ENCODE measurements at places on chromosomes 7 and 10.
A peak's percentile ranks its signal among the peaks of the same experiment; 100 is the strongest.

GRCh38 chr10:72088889-72089575 lies 681 bp upstream of the SPOCK2 start:
- DNase-seq = no peak

- DNase-seq = no peak
These were observed 277.6 kb upstream of the SORCS1 start for GRCh38 chr10:107442035-107442505.

DNA sequence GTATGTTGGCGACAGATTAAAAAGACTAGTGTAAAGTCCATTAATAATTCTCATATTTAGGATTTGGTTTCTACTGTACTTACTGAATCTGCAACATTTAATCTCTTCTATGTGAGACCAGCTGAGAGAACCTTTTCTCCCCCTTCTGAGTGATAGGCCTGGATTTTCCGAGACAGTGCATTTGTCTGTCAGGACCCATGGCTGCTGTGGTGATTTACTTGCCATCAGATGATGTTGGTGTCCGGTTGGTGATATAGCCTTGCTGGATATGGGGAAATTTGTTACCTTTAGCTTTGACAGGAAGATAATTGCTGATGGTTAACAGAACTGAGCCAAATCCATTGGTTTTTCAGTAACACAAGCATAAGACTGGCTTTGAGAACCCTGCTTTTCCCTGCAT lies 517.2 kb downstream of the LRMDA start:
- DNase-seq = no peak

DNA sequence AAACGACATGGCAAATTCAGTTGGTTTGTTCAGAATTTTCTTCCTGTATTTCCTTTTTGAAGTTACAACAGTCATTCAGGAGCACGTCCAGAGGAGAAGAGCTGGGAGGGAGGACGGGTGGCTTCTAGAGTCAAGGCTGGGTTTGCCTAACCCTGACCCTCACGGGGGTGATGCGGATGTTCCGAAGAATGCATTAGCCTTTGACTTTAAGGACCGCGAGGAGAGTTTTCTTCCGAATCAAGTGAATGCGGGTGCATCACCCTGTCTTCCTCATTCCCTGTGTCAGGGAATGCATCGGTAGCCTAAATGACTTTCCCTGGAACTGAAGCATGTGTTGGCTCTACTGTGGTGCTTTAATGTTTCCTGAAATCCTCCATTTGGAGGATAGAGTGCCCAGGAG lies 396.6 kb upstream of the GALNT17 start:
- DNase-seq = no peak

DNA sequence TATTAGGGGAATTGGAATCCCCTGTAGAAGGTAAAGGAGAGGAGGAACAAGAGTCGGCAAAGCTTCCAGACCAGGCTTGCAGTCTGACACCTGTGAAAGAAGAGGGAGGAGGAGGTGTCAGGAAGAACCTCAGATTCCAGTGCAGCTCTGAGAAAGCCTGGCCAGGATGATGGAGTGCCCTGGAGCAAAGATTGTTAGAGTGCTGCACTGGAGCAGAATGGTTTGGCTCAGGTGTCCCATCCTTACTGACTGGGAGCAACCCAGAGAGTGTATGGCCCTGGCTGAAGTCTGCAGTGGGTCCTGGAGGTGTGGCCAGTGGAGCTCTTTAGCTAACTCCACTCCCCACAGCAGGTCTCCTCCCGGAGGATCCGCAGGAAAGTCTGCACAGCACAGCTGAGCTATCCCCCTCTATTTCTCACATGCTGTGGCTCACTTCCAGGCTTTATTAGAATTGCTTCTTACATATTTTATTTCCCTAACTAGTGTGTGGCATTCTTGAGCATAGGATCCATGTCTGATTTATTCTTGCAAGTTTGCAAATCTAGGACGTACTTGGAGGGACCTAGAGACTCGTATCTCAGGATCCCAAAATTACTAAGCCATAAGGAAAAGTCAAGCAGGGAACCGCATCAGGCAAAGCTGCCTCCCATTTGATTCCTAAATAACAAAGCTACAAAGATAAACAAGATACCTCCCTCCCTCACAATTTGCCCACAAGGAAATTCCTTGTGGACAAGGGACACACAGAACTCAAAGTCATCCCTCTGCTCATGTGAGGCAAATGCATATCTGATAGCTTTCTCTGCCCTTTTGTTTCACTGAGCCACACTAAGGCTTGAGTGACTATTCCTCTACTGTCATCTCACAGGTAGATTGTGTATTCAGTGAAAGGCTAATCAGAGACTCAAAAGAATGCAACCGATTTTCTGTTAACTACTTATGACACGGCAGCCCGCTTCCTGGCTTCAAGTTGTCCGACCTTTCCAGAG lies 58.8 kb downstream of the VIM start:
- no peak for DNase-seq

GRCh38 chr7:100152404-100152803 lies 3.7 kb downstream of the LAMTOR4 start:
- no peak for DNase-seq

- DNase-seq = no peak
These were observed 7.6 kb upstream of the BAG3 start for GRCh38 chr10:119643306-119644204.

- peak; percentile 46 for DNase-seq
These were observed 10.3 kb downstream of the TMEM106B start for GRCh38 chr7:12221414-12221813.

GRCh38 chr10:116607336-116607735 lies 13.4 kb upstream of the PNLIPRP2 start:
- DNase-seq = no peak

GRCh38 chr7:101436221-101436735 lies 73.6 kb downstream of the COL26A1 start:
- no peak for DNase-seq

DNA sequence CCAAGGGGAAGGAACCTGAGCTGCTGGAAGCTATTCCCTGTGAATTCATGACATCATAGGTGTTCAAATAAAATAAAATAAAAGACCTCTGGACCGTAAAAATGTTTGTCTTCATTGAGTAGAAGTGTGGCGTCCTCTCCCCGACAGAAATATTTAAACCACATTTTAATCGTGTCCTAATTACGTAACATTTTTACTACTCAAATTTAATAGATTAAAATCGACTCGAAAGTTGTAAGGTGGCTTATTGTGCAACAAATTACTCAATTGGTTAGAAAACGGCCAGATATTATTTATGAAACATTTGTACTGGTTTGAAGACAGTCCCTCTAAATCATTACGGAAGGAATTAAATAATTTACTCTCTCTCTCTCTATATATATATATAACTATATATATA lies 15.5 kb upstream of the NCAPG2 start:
- no peak for DNase-seq

DNA sequence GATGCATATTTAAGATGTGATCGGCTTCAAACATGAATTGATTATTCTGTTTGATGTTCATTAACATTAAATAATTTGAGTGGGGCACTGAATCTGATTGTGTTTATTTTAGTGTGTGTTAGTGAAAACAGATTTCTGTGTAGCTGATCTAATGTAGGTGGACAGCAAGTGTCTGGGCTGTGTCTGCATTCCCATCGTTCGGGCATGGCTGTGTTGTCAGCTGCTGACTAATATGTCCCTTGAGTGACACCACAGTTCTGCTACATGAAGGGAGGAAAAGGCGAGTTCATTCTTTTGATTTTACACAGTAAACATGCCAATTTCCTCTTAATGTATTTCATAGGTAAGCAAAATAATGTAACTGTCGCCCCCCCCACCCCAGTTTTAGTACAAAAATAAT lies 203.0 kb downstream of the CNTNAP2 start:
- DNase-seq = no peak

DNA sequence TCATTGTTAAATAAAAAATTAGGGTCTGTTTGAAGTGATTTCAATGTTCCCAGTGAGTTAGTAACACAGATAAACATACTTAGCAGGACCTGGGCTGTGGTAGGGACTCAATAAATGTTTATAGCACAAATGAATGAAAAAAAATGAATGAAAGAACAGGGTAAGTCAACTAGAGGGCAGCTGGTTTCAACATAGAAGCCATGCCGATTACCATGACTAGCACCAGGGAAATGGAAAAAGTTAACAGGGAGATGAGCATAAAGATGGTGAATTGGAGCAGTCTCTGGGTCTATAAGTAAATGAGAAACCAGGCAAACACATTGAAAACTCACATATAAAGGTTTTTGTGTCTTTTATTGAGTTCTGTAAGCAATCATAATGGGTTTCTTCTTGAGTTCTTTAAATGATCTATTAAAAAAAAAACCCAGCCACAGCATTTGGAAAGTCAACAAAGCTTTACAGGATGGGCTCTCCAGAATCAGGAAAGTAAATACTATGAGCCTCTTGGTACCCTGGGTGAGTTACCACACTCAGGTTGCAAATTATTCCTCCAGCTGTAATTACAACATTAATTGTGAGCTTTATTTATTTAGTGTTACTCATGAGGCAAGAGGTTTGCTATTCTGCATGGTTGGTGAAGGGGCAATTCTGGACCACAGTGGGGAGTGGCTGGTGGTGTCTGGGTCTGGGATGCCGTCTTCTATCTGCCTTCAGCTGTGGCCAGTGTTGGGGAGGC lies 46.1 kb upstream of the MTPN start:
- DNase-seq = no peak

DNA sequence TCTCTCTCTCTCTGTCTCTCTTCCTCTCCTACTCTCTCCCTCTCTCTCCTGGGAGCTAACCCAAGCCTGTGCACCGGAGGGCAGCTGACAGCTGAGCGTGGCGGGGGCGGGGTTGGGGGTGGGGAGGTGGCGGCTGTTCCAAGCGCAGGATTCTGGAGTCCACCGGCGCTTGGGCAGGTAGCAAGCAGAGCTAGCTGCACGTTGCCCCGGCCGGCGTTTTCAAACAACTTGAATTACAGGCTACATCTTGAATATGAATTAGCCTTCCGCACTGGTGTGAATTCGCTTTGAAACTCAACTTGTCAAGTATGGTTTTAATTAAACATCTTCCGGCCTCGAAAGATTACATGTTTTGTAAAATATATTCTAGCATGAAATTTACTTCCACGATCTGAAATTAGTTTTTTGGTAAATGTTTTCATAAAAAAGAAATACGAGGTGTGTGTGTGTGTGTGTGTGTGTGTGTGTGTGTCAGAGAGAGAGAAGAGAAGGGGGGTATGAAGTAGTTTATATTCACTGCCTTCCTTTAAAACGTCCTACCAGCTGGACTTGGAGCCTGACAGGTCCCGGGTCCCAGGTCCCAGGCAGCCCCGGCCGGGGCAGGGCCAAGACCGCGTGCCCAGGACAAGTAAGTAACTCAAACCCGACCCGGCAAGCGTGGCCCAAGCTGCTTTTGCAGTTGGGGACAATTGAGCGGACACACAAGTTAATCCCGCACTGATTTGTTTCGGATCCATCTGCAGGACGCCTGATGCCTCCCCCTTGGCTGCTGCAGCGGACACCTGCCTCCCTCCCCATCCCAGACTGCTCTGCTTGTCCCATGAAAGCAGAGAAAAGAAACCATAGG lies 9.0 kb upstream of the DLX6 start:
- no peak for DNase-seq

DNA sequence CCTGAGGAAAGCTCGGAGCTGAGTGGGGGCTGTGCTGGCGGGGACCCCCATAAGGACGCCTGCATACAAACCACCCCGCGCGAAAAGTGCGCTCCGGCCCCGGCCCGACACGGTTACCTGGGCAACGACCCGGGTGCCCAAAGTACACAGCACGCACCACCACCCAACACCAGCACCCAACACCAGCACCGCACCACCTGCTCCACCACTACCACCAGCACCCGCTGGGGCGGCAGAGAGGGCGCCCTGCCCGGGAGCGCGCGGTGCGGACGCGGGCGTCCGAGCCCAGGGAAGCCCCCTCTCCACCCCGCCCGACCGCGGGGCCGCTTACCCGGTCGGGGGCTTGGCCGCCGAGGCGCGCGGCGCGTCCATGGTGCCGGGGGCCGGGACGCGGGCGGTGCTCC lies 345 bp downstream of the COBL start:
- DNase-seq = no peak

GRCh38 chr10:6841761-6842160 lies 261.7 kb upstream of the PRKCQ start:
- no peak for DNase-seq

GRCh38 chr10:118974951-118975350 lies 54.6 kb upstream of the NANOS1 start:
- DNase-seq = no peak

GRCh38 chr7:7996568-7996967 lies 28.0 kb downstream of the GLCCI1 start:
- no peak for DNase-seq

DNA sequence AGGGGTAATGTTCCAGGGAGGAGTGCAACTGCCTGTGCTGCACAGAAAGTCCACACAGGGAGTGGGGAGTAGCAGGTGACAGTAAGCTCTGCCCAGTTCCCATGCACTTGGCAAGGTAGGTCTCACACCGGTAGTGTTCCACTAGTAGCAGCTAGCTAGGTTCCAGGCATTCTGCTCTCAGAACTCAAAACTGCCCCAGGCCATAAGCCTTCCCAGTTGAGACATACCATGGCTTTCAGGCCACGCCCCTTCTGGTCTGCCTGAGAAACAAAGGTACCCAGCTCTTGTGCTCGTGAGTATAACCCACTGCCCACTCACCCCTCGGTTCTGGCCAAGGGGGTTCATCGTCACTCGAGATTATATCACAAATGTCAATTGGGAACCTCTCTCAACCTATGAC lies 12.6 kb downstream of the CASP7 start:
- DNase-seq = no peak

DNA sequence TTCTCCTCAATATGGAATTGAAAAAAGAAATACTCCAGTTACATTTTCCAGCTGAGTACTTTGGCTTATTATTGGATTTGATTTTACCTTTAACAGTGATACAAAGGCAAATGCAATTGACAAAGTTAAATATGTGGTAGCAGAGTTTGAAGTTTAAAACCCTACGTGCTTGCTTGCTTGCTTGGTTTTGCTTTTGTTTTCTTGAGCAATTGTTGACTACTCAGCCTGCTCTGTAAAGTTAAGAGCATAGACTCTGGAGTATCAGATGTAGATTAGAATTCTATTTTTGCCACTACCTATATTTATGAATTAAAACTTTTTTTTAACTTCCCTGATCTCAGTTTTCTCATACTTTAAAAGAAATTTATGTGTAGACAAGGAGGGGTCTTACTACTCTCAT lies 51.4 kb downstream of the PCDH15 start:
- no peak for DNase-seq

All from dermis microvascular lymphatic vessel endothelial cell (primary cell).